Dermis microvascular lymphatic vessel endothelial cell (primary cell): ENCODE measurements at places on chromosomes 2 and 18.

- DNase-seq, result peak; percentile 95
Measured at GRCh38 chr18:23226930-23227725, 91.8 kb downstream of the CABLES1 start.

- no peak for DNase-seq
Measured at GRCh38 chr2:30159766-30160165, 13.0 kb downstream of the YPEL5 start.

DNA sequence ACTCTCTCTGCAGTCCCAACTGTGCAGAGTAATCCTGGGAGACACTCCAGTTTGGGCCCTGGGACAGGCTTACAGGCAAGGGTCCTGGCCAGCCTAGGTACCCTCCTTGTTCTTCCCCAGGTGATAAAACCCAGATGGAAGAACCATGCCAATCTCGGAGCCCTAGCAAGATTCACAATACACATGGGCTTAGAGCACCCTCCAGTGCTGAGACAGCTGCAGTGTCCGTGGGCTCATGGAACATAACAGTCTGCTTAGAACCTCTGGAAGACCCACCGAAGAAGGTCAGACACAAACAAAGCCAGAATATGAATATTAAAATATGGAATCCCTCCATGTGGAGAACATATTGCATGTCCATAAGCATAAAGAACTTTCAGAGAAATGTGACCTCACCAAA lies 568.1 kb downstream of the KCNJ3 start:
- DNase-seq, result no peak

DNA sequence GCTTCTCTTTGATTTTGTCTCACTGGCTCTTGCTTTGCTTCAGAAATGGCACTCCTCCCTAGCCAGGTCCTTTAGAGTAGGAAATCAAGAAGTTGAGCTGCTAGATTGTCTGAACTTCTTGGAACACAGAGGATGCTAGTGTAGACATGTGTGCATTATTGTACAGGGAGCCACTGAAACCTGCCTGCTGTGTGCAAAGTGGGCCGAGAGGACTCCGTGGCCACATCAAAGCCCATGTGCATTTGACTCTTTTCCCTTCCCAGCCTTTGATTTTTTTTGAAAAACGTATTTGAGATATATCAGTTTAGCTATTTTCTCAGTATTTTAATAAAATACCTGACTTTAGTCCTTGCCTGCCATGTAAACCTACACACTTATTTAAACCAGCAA lies 83.1 kb downstream of the TMEM247 start:
- DNase-seq, result no peak
